ENCODE measurements at places on chromosomes 4 and X.

DNA sequence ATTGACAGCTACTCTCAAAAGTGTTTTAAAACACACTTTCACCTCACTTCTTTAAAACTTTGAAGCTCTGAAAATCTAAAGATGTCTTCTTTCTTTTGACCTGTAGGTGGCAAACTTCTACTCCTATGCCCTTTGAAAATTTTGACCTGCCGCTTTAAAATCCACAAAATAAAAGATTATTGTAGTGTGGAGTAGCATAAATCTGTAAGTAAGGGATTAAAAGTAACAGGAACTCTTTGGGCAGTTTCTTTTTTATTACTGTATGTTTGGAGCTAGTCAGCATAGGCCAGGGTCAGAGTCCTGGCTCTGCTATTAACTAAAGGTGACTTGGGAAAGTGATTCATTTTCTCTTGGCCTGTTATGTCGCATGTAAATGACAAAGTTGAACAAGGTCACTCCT is 25.5 kb downstream of the BBS12 start:
- no peak for DNase-seq

- no peak for DNase-seq
Measured at GRCh38 chr4:21304540-21304887, 604.3 kb downstream of the PACRGL start.

DNA sequence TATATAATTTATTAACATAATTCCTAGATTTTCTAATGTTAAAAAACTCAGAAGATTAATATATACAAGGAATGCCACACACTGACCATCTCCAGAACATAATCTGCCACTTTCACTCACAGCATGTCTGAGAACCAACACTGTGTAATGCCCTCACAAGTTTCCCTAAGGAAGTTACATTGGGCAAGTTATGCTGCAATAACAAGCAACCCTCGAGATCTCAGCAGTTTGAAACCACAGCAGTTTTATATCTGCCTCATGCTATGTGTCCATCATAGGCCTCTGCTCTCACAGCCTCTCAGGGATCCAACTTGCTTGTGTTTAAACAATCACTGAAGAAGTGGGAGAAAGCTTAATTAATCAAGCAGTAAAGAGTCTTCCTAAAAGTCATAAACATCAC is 250.0 kb upstream of the SLC7A11 start:
- DNase-seq: no peak

DNA sequence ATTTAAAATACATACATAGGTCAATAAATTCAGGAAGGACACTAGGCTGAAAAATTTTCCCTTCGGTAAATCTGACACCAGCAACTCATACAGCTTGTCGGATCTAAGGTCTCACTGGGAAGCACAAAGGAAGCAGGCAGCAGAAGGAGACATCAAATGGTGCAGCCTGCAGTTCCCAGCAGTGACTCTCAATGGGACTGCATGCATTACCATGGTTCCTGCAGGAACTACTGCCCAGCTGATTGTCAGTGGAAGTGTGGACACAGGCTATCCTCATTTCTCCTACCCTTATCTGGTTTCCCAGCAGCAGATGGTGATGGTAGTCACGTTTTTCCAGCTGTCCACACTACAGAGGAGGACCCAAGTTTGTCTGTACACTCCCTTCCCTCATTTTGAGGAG is 113.3 kb downstream of the PPP1R2C start:
- DNase-seq: no peak

- DNase-seq: no peak
Measured at GRCh38 chrX:71378732-71379131, 12.6 kb downstream of the TAF1 start.

GRCh38 chr4:67575232-67576058 is 16.9 kb downstream of the STAP1 start:
- DNase-seq: no peak

DNA sequence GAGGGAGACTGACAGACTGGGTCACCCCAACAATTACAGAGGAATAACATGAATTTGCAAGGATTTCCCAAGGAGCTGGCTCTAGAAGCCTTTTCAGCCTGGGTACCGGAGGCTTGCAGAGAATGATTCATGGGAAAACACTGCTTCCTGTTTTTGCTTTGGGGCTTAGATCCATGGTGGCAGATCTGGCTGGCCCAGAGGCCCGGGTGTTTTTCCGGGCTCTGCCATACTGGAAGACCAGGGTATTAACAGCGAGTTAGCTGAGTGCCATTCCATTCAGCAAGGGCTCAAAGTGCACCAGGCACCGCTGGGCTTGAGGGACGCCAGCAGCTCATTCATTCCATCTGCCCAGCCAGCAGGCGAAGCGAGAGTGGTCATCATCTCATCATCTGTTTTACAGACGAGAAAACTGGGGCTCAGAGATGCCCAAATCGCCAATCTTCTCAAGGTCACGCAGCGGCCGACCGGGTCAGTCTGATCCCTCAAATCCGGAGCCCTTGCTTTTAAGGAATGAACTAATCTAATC is 1.3 kb downstream of the WDR1 start:
- no peak for DNase-seq

DNA sequence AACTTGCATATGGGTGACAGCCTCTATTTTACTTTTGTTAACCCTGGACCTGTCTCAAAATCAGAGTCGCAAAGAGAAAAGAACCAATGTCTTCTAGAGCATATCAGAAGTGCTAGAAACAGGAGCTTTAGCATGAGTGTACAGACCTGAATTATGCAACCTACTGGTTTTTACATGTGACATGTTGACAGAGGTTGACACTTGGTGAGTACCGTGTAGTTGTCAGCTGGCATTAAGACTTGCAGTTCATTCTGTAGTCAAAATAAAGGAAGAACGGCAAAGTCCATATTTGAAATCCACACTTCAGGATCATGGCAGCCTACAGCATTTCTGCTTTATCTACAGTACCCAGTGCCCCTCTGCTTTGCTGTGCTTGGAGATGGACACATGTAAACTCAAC is 291.9 kb upstream of the TENM3 start:
- no peak for DNase-seq

DNA sequence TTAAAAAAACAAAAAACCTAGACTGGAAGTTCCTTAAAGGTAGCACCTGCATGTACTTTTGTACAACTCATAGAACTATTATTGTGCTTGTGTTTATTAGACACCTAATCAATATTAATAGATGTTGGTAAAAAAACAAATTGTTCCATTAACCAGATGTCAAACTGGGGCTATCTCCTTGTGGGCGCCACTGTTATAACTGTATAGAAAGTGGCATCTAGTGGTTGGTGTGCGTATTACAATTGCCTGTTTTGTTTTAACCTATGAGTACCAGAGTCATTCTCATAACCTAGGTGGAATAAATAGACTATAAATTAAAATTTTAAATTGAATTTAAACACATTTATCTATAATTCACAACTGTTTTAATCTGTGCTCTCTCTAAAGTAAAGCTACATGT is 97.4 kb downstream of the COL4A5 start:
- no peak for DNase-seq

GRCh38 chr4:119100655-119101054 is 35.0 kb upstream of the MYOZ2 start:
- DNase-seq: no peak

GRCh38 chr4:152803541-152803940 is 23.8 kb downstream of the ARFIP1 start:
- no peak for DNase-seq

DNA sequence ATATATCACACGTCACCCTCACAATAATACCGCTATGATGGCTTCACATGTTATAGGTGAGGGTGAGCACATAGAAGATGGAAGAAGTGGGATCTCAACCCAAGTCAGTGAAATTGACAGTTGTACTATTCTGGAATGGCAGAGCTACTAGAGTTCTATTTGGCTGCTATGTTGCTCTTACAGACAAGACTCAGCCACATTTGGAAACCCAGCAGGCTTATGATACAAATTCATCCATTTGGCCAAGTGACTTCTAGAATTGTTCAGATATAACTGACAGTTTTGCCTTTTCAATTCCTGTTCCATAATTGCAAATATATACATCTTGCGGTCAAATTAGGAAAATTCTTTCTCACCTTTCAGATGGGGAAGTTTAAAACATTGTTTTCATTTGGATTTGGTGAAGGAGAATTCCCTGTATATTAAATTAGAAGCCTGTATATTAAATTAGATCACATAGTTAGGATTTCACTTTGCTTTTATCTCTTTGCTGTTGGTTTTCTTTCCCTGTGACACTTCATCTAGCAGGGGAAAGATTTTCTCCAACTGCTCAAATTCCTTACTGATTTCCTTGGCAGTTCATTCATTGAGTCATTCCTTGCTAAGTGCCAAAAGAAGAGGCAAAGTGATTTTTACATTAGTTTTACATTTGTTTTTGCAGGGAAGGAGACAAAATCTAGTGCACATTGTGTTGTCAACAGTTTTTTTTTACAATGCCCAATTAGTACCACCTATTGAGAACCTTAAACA is 120.6 kb upstream of the TBC1D9 start:
- DNase-seq: peak; percentile 20

- DNase-seq: no peak
Measured at GRCh38 chr4:99834569-99834968, 17.9 kb downstream of the DAPP1 start.

GRCh38 chr4:77800483-77801259 is 18.5 kb downstream of the CNOT6L start:
- DNase-seq: no peak

DNA sequence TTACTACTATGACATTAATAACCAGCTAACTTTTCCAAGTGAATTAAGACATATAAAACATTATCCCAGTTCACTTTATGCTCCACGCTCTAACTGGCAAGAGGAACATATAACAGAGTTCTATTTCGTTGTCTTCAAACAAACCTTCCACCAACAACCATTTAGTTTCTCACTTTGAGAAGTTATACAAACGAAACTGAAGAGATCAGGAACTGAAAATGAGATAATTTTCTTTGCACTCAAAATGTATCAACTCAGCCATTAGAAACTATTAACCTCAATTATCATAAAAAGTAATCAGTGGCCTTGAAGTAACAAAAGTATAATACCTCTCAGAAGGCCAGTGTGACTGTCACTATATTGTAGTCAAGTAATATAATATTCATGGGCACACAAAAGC is 70.1 kb downstream of the CHM start:
- no peak for DNase-seq

DNA sequence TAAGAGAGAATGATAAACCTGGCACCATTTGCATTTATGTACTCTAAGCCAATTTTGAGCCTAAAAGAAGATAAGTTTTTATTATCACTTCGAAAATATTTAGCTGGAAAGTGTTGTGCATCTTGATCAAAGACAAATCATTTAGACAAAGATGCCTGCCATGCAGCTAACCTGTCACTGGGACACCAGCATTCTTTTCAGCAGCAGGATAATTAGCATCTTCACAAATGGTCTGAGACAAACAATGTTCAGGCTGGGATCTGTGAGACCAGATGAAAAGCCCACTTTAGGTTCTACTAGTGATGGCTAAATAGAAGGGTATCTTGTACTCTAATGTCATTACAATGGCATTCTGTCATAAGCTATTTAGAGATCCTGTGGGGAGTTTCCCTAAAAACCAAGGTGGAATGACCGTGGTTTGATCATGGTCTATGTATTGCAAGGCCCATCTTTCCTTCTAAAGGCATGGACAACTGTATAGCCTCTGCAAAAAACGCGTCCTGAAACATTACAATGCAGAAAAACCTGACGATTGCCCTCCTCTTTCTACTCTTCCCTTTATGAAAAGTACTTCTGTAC is 7.2 kb downstream of the PRDM8 start:
- DNase-seq: no peak

DNA sequence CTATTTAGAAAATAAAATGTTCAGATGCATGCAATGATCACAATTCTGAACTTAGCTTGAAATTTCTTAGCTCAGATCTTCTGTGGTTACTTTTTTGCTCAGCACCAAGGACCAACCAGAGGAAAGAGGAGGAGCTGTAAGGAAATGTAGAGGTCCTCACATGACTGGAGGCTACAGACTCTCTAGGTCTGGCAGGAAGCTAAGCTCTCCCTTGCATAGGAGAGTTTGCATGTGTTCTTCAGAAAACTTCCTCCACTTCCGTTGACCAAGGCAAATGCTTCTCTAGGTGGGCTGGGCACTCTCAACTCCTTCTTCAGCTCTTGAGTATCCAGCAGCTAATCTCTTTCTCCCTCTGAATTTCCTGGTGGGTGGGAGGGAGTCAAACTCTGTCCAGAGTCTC is 119.6 kb downstream of the BTC start:
- no peak for DNase-seq

- DNase-seq: no peak
Measured at GRCh38 chr4:151687021-151687640, 73.7 kb downstream of the GATB start.

GRCh38 chrX:52585892-52586291 is 68.8 kb downstream of the SSX7 start:
- no peak for DNase-seq

DNA sequence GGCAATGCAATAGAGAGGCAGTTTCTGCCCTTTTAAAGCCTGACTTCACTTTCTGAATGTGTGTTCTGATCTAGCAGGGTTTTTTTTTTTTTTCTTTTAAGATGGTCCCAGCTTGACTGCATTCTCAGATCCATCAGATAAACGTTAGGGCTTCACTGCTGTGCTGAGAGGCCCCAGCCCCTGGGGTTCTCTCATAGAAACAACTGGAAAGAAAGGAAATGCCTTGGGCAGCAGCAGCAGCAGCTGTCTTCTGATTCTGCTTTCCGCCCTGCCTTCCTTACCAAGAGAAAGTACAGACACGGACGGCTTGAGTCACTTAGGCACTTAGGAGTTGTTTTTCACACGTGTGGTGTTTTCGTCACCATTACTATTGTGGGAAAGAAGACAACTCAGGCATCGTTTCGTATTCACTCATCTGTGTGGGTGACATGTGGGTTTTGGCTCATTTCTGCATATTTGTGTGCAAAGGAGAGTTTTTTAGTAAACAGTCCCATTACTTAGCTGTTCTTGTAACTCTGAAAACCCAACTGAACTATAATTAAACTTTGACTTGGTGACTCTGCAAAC is 172.0 kb downstream of the PTTG2 start:
- peak; percentile 94 for DNase-seq

- DNase-seq: no peak
Measured at GRCh38 chr4:139315221-139315675, 13.0 kb upstream of the NDUFC1 start.

DNA sequence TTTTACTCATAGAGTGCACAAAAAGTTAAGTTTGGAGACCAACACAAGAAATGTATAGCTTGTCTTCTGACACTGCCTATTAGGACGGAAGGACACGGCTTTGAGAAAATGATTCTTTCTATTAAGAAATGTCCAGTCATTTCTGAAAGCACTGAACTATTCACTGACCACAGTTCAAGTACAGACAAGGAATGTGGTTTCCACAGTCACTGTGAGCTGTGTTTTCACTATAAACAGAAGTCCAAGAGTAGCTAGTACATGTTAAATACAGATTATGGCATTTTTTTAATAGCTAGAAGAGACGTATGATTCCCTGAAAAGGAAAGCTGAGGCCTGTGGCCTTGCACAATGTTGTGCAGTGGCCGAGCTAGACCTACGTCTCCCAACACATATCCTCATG is 115.1 kb upstream of the GPM6A start:
- DNase-seq: no peak

DNA sequence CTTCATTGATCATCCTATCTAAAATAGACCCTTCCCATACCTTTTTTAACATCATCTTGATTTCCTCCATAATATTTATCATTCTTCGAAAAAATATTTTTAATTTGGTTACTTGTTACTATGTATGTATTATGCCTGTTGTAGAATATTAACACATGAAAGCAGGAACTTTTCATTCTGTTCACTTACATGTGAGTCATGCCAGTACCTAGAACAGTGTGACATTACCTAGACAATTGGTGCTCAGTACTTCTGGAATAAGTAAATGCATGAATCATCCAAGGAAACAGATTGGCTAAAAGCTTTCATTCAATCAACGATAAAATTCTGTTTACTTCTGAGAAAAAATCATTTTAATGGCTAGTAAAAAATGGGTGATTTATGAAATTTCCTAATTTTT is 76.4 kb downstream of the CXXC4 start:
- no peak for DNase-seq

Measured in AG09309 (cell line).